ENCODE measurements at places on chromosomes 1 and 21.

DNA sequence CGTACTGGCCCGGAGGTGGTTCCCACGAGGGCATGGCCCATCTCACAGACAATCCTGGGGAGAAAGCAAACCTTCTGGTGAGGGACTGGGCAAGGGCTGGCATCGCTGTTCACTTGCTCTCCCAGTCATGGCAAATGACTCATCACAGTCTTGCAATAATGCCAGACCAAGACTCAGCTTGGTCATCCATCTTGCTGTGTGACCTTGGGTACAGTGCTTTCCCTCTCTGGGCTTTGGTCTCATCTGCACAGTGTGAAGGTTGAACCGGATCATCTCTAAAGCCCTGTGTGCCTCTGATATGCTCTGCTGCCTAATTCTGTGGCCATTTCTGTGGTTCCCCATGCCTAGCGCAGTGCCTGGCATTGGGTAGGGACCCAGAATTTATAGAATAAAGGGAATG lies 143.6 kb upstream of the CD34 start:
- no peak for DNase-seq

DNA sequence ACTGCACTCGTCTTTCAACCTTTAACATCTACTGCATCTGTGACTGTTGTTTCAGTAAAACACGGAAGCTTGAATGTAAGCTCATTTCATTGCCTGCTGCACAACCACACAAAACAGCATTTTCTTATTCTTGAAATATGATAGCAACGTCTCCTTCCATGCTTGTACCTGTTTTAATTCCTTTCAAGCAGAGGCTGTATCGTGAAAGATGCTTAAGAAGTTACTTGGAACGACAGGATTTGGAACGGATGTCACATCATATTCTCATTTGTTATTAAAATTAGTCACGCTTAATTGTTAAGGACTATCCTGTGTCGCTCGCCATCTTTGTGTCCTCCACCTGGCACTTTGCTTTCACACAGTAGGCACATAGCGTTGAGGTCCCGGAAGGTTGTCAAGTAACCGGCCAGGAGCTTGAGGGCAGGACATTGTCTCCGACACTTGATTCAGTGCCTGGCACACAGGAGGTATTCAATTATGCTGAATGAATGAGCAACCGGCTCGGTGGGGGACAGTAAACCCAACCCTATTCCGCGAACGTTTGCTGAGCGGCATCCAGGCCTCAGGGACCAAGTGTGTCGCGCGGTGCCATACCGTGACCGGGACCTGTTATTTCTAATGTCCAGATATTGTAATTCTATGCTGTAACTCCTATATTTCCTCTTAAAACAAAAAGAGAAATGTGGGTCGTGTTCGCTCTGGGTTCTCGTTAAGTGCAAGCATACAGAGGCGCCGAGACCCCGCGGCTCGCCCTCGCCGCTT lies 499 bp upstream of the SH3GLB1 start:
- no peak for DNase-seq

DNA sequence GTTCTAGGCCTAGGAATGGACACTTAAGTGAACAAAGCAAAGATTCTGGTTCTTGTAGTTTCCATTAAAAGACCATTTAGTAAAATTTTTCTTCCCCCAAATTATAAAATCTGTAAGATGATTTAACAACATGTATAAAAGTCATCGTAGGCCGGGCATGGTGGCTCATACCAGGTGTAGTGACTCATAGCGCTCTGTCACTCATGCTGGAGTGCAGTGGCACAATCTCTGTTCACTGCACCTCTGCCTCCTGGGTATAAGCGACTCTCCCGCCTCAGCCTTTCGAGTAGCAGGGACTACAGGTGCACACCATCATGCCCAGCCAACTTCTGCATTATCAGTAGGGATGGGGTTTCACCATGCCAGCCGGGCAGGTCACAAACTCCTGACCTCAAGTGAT lies 9.1 kb downstream of the ASPM start:
- no peak for DNase-seq

DNA sequence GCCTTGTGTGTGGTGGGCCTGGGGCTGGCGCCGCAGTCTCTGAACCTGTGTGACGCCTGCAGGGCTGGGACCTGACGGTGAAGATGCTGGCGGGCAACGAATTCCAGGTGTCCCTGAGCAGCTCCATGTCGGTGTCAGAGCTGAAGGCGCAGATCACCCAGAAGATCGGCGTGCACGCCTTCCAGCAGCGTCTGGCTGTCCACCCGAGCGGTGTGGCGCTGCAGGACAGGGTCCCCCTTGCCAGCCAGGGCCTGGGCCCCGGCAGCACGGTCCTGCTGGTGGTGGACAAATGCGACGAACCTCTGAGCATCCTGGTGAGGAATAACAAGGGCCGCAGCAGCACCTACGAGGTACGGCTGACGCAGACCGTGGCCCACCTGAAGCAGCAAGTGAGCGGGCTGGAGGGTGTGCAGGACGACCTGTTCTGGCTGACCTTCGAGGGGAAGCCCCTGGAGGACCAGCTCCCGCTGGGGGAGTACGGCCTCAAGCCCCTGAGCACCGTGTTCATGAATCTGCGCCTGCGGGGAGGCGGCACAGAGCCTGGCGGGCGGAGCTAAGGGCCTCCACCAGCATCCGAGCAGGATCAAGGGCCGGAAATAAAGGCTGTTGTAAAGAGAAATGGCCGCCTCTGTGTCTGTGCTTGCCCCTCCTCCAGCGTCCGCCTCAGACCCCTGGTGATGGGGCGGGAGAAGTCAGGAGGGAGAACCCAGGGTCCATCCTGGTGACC lies 788 bp downstream of the ISG15 start:
- DNase-seq = peak; percentile 45

- no peak for DNase-seq
Observed at GRCh38 chr1:22223176-22223575, 80.3 kb upstream of the WNT4 start.

GRCh38 chr1:230797376-230797920 lies 50.3 kb downstream of the CAPN9 start:
- no peak for DNase-seq

GRCh38 chr1:21773585-21773984 lies 9.4 kb downstream of the USP48 start:
- DNase-seq = no peak

- no peak for DNase-seq
Observed at GRCh38 chr1:7153464-7153863, 368.2 kb downstream of the CAMTA1 start.

DNA sequence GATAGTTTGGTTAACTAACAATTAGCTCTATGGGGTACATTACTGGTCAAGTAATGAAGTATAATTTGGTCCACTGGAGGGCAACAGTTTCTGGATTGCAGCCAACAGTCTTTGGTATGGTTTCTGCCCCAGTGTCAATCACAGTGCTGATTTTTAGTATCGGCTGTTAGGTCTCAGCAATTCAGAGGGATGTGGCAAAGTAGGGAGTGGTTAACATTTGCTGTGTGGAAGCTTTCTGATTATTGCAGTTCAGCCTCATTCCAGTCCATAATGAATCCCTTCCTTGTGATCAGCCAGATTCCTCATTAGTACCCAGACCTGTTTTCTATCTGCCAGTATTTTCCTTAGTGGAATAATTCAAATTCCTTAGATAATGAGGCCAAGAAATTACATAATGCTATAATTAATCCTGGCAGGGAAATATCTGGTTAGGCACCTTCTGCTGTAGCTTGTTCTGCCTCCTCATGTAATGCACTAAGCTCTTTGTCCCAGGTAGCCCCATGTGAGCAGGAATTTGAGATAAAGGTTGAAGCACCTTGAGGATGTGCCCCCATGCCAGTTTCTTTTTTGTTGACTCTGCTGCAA lies 14.0 kb downstream of the F3 start:
- DNase-seq = no peak

GRCh38 chr1:104665300-104665699 lies 915.6 kb downstream of the AMY1C start:
- DNase-seq = no peak

- DNase-seq = no peak
Observed at GRCh38 chr1:40776236-40777072, 7.1 kb upstream of the KCNQ4 start.

DNA sequence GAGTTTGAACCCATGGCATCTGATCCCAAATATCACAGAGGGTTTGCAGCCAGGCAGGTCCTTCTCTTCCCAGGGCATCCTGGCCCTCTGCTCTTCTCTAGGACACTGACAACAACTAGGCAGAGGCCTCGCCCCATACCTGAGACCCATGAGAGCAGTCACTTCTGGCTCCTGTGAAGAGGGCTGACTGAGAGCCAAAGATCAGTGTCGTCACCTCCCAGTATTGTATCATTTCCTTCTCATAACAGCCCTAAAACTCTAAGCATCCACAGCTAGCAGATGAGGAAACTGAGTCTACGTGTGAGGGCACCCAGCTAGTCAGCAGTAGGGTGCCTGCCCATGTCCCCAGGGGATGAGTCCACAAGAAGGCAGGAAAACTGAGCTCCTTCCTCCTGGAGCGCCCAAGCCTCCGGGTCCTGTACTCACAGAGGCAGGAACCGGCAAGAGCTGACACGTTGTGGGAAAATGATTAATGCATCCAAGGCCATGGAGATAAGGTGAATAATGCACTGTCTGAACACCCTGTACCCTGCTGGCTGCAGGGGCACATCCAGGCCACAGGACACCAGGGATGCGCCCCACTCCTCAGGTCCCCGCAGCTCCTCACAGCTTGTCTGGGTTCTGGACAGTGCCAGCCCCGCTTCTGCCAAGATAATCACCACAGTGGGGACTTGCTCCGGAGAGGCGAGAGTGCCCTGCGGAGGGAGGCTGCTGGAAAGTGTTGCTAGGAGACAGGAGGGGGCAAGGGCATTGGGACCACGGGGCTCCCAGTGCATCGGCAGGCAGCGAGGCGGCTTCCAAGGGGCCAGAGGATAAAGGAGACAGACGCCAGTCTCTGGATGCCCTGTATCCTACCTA lies 340.0 kb downstream of the NPHP4 start:
- DNase-seq = no peak

- no peak for DNase-seq
Observed at GRCh38 chr1:34829250-34829649, 30.3 kb downstream of the SMIM12 start.

- DNase-seq = no peak
Observed at GRCh38 chr1:168476588-168477385, 67.0 kb downstream of the XCL2 start.

DNA sequence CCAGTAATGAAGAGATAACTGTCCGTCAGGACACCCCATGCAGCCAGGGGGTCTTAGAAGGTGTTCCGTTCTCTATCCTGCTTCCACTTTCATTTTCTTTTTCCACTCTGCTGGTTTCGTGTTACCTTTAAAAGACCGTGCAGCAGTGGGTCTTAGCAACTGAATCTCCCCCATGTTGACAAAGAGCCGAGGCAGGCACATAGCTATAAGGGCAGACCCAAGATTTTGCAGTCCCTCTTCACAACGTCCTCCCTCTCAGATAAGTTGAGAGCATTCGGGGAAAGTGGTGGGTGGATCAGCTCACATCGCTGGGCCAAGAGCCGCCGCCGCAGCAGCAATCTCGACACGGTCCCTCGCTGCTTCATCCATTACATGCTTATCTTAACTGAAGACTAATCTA lies 355.5 kb downstream of the LMO4 start:
- peak; percentile 83 for DNase-seq

- peak; percentile 19 for DNase-seq
Observed at GRCh38 chr1:111032295-111032897, 68.7 kb upstream of the LRIF1 start.

GRCh38 chr1:244494653-244495052 lies 33.6 kb downstream of the CATSPERE start:
- no peak for DNase-seq

- DNase-seq = no peak
Observed at GRCh38 chr1:159014003-159014571, 4.4 kb downstream of the IFI16 start.

GRCh38 chr1:63662056-63662836 lies 69.0 kb downstream of the PGM1 start:
- peak; percentile 64 for DNase-seq

DNA sequence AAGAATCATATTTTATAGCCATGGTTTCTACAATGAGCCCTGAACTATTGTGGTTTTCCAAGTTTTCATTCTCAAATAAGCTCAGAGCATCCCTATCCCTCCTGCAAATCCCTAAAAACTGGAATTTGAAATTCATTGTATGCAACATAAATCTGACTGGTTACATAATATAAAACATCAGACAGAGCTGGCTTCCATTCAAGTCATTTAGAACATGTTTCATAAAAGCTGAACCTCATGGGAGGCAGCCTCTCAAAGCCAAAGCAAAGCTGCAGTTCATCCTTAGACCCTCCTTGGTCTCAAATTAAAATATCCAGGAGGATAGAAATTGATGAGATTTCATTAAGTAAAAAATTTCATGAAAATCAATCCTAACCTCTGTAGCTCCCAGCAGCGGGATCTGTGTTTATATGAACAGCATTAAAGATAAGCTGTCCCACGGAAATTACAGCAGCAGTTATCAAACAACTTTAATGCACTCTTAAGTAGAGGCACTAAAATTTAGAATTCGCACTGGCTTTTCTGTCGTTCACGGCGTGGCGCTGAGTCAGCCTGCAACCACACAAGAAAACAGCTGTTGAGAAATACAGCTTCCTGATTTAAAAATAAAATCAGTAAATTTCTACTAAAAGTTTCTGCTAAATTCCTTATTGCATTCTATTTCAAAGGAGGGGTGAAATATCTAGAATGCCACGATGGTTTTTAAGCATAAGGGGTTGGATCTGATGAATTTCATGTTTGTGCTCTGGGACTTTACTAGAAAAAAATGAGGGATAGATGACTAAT lies 99.9 kb upstream of the TIAM1 start:
- peak; percentile 88 for DNase-seq

- DNase-seq = no peak
Observed at GRCh38 chr1:68148631-68149030, 83.7 kb downstream of the WLS start.

GRCh38 chr1:151613282-151613780 lies 1.5 kb downstream of the SNX27 start:
- DNase-seq = peak; percentile 19

DNA sequence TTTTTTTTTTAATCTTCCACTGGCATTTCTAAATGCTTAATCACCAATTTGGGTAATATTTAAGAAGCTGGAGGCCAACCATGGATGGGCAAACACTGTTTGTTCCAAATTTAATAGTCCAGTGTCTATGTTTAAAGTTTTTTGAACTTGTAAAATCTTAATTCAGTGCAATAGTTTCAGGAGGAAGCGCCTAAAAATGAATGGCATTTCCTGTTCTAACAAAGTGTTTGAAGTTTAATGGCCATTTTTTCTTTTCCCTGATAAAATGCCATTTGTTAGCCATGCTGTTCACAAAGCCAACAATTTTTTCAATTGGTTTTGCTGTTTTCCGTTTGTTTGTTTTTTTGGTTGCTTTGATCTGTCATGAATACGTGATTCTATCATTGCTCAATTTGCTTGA lies 552.1 kb downstream of the LMO4 start:
- no peak for DNase-seq

DNA sequence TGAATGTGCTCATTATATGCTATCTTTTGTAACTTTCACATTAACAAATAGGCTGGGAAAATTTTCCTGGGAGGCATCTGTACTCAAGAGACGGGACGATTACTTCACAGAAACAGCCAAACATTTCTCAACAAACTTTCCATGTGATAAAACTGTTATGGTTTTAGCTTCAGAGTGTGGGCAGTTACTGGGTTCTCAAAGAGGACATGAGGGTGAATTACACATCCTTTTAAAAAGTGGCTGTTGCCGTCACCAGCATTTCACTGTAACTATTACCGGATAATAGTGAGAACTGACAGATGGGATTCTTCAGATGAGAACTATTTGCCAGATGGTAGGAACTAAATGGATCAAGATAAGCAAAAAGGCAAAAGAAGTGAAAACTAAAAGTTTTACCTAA lies 109.1 kb downstream of the APP start:
- no peak for DNase-seq

Measured in lung (tissue), 17 donors.